ENCODE measurements at places on chromosomes 5 and 9.

- no peak for DNase-seq
These were observed 75.9 kb upstream of the ADAMTSL1 start for GRCh38 chr9:18398038-18398437.

DNA sequence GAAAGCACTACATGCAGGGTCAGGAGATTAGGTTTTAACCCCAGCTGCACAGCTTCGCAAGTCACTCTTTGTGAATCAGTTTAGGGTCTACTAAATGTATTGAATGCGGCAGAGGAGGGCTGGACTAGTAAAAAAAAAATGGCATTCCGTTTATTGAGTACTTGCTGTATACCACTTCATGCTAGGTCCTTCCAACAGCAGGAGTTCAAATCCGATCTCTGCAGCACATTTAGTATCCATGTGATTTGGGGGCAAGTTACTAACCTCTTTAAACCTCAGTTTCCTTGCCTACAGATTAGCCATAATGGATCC is 204.4 kb downstream of the SNCAIP start:
- DNase-seq = no peak

- no peak for DNase-seq
These were observed 80.3 kb downstream of the VCAN start for GRCh38 chr5:83551821-83552220.

GRCh38 chr9:19174127-19174912 is 47.0 kb upstream of the PLIN2 start:
- no peak for DNase-seq

- no peak for DNase-seq
These were observed 36.8 kb downstream of the PIP5K1B start for GRCh38 chr9:68741704-68742332.

GRCh38 chr9:76114144-76114543 is 223.7 kb downstream of the PCSK5 start:
- no peak for DNase-seq

DNA sequence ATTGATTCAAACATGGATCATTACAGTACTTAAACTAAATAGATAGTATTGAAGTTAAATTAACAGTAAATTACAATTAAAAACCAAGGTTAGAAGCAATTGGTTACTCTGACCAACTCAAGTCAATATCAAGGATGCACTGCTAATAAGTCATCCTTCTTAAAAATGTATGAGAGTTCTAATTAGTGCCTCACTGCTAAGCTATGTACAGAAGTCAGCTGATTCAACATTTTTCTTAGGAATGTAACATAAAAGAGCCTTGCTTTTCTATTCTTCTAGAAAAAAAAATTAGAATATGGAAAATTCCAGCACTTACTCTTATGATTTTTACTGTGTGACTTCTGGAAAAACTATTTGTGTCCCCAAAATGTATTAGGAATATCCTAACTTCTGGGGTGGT is 75.7 kb upstream of the FBN2 start:
- DNase-seq = no peak

- DNase-seq = no peak
These were observed 233.7 kb downstream of the SPOCK1 start for GRCh38 chr5:137265457-137265856.

DNA sequence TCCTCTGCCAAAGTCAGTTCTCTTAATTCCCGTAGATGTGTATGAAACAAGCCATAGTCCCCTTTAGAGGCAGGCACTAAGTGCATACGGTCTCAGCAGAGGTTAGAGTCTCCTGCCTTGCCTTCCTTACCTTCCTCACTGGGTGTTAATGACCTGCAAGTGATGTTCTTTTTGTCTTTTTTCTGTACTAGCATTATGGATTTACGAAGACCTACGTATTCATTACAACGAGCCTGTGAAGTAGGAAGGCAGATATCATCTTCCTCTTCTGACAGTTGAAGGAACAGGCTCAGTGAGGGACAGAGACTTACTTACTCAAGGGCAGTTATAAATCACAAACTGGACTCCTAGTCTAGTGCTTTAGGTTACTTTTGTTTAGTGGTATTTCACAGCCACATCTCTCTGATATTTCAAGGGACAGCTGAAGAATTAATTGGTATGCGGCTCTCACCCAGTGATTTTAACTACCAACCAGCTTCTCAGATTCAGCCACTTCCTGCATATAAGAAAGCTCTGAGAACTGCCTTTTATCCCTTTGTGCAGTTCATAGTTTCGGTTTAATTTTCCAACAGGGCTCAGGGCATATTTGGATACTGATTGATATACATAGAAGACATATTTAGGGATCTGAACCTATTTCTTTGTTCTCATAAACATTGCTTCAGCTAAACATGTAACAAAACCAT is 85.1 kb upstream of the CKMT2 start:
- no peak for DNase-seq

DNA sequence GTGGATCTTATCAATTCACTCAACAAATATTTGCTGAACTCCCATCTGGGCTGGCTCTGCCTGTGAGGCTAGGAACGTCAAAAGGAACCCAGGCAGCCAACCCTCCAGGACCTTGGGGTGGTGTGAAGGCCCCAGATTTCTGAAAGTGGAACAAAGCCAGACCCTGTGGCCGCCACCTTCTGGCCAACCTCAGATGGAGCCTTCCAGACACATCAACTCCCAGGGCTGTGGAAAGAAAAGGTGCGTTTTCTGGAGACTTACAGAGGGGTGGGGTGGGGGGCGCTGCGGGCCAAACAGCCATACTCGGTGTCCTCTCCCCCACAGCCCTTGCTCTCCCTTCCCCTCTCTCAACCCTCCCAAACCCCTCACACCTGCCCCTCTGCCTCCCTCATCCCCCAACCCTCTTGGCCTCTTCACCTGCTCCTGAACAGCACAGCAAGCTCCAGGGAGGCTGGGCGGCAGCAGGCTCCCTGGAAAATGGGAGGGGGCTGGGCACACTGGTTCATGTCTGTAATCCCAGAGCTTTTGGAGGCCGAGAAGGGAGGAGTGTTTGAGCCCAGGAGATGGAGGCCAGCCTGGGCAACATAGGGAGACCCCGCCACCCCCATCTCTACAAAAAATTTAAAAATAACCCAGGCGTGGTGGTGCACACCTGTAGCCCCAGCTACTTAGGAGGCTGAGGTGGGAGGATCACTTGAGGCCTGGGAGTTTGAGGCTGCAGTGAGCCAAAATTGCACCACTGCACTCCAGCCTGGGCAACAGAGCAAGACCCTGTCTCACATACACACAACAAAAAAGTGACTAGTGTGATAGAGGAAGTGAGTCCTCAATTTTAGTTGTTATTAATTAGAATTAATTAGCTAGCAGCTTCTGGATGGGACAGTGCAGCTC is 45.0 kb upstream of the PRRC2B start:
- no peak for DNase-seq

- DNase-seq = no peak
These were observed 293.6 kb downstream of the KCTD16 start for GRCh38 chr5:144464306-144464705.

- no peak for DNase-seq
These were observed 209.9 kb downstream of the SEMA5A start for GRCh38 chr5:9335754-9336495.

All from stimulated activated CD4-positive, alpha-beta T cell treated with anti-CD3 and anti-CD28 coated beads, TNF-alpha, amount 100 ng/mL, for 1 hour (primary cell).